ENCODE measurements at places on chromosomes 7 and 10. TPM values are rescaled to one million over a fixed set of nuclear protein-coding genes. Genes with fewer than 3 reads are reported as not detected.
A peak's percentile ranks its signal among the peaks of the same experiment; 100 is the strongest.

GRCh38 chr7:77413128-77413527 lies 3.0 kb downstream of the GSAP start:
- no peak for DNase-seq

- DNase-seq, result peak; percentile 68
Observed at GRCh38 chr10:74079028-74079935, 71.3 kb downstream of the AP3M1 start.

- peak; percentile 95 for DNase-seq
Observed at GRCh38 chr10:22433875-22434274, 88.6 kb downstream of the SPAG6 start.

GRCh38 chr7:26398756-26399509 lies 107.3 kb downstream of the SNX10 start:
- DNase-seq, result peak; percentile 81

DNA sequence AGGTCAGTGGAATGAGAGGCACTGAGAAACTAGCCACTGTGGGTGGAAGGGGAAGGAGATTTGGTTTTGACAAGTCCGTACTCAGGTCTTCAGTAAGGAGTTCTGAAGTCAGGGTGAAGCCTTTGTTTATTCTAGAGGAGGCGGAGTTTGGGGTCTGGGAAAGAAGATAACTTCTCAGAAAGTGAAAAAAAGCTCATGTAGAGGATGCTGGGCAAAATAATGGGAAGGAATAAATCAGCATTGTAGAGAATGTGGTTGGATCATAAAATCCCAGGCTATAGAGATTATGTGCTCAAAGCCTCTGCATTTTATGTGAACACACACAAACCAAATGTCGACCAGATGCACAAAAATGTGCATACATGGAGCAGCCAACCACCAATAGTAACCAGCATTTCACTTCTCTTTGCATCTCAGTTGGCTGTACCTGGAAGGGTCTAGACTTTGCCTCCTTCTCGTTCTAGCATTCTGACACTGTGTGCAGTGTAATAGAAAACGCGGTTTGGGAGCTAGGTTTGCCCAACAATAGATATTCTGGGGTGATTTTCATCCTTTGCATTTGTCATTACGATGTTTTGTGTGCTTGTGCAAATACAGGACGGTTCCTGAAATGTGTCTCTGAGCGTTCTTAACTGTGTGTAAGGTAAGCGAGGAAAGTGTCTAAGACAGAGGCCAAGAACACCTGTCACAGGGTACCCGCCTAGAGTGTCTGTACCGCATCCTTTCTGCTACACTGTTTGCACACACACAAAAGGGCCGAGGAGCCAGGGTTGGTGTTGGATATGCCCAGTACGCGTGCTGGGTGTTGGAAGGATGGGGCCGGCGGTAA lies 603 bp upstream of the HECW1 start:
- DNase-seq, result no peak

DNA sequence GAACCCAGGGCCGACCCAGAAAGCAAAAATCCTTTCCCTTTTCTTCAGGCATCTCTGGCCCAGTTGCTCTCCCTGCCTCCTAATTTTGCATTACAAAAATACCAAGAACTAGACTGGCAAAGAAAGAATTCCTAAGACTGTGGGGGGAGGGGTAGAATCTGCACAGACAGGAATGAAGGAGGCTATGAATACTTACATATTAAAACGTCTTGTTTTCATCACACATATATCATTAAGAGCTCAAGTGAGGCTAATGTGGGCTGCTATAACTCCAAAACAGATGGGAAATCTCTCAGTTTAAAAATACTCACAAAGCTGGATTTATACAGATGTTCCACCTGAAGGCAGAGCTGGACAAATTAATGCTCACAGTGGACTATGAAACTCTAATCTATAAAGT lies 29.2 kb upstream of the MKX start:
- no peak for DNase-seq

- DNase-seq, result no peak
Observed at GRCh38 chr7:108810756-108811385, 241.2 kb downstream of the DNAJB9 start.

DNA sequence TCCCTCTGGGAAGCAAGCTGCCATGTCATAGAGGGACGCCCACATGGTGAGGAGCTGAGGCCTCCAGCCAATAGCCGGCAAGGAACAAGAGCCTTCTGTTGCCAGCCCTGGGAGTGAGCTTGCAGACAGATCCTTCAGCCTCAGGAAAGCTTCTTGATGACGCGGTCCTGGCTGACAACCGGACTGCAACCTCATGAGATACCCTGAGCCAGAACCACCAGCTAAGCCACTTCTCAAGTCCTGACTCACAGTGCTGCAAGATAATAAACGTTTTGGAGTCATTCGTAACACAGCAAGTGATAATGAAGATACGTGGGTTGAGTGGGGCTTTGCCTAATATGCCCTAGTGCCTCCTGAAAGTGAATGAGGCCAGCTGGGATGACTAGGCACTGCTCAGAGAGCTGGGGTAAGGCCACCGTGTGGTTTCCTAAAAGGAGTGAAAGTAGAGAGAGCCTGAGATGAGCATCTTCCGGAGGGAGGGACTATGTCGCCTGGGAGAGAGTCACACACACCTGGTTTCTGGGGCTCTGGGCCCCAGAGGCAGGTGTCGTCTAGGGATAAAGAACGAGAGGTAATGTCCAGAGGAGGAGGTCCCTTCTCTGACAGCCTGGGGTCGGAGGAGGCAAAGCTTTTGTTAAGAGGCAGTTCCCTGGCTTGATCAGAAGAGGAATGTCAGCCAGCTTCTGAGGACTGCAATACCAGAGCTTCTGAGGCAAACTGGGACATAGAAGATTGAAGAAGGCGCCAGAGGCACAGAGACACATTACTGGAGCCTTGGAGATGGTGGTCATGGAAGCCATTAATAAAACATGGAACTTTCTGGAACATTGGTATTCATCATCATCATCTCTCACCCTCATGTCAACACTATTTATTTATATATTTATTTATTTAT lies 53.6 kb downstream of the PYROXD2 start:
- peak; percentile 78 for DNase-seq

GRCh38 chr7:32108651-32109050 lies 38.4 kb upstream of the PDE1C start:
- DNase-seq, result no peak

GRCh38 chr10:110324805-110325280 lies 20.1 kb upstream of the SMNDC1 start:
- DNase-seq, result no peak

DNA sequence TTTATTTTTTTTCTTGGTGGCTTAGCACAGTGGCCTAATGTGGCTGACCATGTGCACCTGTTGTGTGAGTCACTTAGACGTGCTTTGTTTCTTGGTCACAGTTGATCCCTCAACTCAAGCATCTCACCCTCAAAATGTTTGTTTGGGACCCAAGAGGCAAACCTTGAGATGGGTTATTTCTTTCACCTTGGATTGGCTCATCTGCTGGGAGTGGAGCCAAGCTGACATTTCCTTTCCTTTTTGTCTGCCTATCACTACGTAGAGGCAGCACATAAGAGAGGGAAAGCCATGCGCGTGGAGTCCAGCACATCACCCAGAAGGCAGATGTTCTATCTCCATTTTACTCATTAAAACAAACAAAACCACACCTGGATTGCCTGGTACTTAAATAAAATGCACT lies 6.4 kb upstream of the PRKCQ start:
- DNase-seq, result no peak

DNA sequence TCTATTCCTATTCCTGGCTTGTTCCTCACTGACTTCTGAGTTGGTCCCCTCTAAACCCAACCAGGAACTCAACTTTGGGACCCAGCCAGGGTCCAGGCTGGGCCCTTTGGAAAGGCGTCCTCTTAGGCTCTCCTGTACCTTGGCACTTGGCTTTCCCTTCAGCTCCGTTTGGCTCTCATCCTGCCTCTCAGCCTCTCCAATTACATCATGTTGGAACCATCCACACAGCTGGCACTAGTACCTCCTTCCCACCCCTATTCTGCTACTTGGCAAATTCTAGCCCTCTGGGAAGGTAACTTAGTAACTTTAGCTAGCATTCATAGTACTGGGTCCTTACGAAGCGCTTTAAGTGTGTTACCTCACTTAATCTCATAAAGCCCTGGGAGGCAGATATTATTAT lies 205.3 kb upstream of the HABP2 start:
- DNase-seq, result no peak

DNA sequence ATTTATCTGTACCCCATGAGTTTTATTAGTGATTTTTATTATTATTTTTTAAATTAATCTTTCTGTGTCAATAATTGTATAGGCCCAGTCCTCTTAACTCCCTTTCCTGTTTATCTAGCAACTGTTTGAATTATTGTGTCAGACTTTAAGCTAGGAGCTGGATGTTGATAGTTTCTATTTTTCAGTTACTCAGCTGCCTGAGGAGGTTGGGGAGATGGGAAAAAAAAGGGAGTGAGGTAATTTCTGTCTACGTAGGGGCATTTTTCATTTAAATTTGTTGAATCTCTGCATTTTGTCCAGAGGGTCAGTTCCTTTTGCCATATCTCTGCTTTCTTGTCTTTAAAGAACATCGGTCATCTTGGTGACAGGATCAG lies 5.0 kb upstream of the ZNF518A start:
- no peak for DNase-seq

- DNase-seq, result no peak
Observed at GRCh38 chr10:44674536-44675386, 236.4 kb upstream of the TMEM72 start.

GRCh38 chr10:128440513-128441160 lies 314.4 kb upstream of the MKI67 start:
- DNase-seq, result no peak

Gene HIPK2
- total RNA-seq, result 186 TPM

Gene FAS
- 95.0 TPM for total RNA-seq

Gene SPDYE2B
- not detected for total RNA-seq

Gene DGKI
- 8.0 TPM for total RNA-seq

Gene ACTL6B
- not detected for total RNA-seq

Gene INMT
- not detected for total RNA-seq

Gene PNLIPRP1
- total RNA-seq, result not detected

Gene ANXA11
- 102 TPM for total RNA-seq

Gene SPDYE5
- 0.35 TPM for total RNA-seq

Gene ACHE
- total RNA-seq, result 0.94 TPM

Gene PSMG3
- 12.2 TPM for total RNA-seq

Gene CACNA2D1
- total RNA-seq, result 15.0 TPM
